ENCODE measurements at places on chromosomes 11 and 22.

- no peak for DNase-seq
Measured at GRCh38 chr11:75389925-75390324, 9.4 kb upstream of the RPS3 start.

DNA sequence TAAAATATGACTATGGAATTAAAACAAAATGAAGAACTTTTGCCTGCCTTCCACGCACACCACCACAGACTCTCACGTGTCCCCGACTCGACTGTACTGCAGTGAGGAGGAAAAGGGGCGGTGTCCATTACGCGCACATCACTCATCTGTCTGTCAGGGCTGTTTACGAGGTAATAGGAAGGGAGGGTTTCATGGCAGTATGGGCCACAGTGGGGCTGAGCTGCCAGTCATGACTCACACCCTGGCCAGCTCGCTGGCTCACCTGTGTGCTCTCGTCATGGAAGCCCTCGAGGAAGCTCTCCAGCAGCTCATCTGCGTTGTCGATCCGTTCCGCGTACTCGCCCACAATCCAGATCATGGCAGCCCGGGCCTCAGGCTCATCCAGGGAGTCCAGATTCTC is 33.5 kb upstream of the RASL10A start:
- DNase-seq, result no peak

- peak; percentile 22 for DNase-seq
Measured at GRCh38 chr11:71334191-71334590, 81.8 kb upstream of the SHANK2 start.

- DNase-seq, result no peak
Measured at GRCh38 chr11:8739309-8739793, 56.8 kb downstream of the RPL27A start.

DNA sequence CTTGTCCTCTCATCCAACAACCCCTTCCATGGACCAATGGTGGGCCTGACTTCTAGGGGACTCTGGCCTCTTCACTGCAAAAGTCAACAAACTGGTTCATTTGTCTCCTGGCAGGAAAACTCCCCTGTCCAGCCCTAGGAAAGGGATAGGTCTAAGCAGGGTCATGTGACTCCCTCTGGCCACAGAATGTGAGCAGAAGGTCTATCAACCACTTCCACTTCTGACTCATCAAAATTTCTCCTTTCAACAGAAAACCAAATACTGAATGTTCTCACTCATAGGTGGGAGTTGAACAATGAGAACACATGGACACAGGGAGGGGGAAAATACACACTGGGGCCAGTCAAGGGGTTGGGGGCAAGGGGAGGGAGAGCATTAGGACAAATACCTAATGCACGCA is 1.3 kb upstream of the ISX start:
- peak; percentile 52 for DNase-seq

- no peak for DNase-seq
Measured at GRCh38 chr11:8793114-8793777, 110.7 kb downstream of the RPL27A start.

DNA sequence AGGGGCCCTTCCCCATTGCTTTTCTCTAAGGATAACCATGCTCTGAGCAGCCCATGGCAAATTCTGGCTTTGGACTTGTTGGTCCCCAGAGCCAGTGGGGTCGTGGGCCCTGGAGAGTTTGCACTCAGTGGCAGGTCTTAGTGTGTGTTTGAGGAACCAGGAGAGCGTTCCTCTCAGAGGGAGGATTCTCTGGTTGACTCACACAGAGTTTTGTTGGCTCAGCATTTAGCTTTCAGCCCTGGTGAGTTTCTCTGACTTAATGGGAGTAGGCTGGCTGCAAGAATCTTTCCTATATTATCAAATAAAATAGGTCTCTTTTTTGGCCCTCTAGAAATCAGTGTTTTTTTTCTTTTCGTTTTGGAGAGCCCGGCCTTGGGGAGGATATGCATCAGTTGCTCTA is 20.9 kb downstream of the ST14 start:
- DNase-seq, result no peak

DNA sequence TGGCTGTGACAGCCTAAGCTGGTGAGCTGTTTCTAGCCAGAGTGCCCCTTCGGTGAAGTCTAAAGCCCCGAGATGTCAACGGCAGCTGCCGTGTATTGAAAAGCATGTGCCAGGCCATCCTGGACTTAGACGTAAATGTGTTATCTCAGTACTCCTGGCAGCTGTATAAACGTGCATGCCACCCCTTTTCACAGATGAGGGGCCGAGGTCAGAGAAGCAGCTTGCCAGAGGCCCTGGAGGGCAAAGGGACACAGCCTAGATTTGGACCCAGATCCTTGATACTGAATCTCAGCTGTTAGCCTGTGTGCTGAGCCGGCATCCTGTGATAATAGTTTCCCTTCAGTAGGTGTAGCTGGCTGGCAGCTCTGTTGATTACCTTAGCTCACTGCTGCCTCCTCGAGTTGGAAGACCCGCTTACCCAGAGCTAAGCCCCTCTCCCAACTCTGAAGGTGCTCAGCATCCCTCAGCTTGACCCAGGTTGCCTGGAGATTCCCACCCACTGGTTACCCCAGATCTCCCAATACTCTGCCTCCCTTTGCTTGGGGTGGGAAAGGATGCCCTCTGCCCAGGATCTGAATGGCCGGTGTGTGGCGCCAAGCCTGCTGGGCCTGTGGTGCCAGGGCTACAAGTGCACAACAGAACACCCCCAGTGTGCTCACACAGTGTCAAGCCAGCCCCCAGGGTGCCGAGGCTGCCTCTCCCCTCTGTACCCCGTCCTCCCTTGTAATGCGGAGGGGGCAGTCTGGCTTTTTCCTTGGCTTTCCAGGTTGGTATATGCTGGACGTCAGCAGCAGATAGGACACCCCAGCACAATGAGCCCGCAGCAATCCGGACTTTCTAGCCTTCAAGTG is 59.8 kb upstream of the WNT7B start:
- peak; percentile 52 for DNase-seq

DNA sequence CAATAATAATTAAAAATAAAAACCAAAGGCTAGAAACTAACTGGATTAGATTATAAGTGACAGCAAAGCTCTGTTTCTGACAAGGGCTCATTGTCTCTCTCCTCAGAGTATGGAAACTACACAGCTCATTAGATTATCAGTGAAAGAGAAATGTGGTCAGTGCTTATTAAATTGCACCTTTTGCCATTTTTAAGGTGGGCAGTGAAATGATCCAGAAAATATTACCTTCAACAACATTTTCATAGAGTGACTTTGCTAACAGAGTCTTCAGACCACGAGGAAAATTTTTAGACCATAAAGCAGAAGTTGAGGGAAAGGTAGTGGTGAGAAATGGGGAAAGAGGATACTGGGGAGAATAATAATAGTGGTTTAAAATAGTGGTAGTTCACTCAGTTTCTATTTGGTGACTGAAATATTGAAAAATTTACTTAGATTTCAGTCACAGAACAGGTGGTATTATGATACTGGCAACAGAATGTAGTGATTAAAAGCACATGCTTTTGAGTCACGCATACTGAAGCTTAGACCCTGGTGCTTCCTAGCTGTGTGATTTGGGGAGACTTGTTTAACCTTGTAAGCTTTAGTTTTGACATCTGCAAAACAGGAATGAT is 684.0 kb upstream of the CCDC90B start:
- no peak for DNase-seq

GRCh38 chr22:39765661-39766060 is 127.9 kb downstream of the ENTHD1 start:
- DNase-seq, result no peak

DNA sequence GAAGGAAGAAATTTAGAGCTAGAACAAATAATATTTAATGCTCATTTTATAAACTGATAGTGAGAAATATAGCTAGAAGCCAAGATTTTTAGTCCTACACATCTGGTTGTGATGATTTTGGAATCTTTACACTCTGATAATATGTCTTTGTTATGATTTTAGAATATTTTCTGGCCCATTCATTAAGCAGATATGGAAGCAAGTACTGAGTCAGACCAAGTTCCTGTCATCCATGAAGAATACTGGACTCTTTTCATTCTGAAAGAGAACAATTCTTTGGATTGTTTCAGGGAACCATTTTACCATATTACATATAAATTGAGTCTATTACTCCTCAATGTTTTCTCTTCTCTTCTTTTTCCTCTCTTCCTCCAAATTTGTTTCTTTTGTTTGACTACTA is 227.4 kb downstream of the TMEM135 start:
- no peak for DNase-seq

DNA sequence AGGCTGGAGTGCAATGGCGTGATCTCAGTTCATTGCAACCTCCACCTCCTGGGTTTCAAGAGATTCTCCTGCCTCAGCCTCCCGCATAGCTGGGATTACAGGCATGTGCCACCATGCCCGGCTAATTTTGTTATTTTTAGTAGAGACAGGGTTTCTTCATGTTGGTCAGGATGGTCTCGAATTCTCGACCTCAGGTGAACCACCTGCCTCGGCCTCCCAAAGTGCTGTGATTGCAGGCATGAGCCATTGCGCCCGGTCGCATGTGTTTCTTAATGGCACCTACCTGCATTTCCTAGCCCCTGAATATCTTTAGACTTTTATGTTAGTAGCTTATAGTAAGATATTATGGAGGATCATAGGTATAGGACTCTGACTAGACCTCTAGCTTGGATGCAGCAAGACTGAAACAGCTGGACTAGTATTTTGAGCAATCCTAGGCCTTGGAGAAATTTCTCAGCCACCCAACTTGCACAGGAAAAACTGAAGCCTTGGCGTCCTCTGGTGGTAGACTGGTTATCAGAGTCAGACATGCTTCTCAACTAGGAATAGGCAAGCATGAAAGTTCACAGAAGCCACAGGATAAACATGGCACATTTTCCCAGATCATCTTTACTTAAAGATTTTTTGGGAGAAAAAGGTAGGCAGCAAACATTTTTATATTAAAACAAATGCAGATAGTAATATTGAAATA is 22.7 kb upstream of the C1QTNF4 start:
- peak; percentile 57 for DNase-seq

GRCh38 chr11:7467652-7468051 is 17.7 kb upstream of the OLFML1 start:
- no peak for DNase-seq

DNA sequence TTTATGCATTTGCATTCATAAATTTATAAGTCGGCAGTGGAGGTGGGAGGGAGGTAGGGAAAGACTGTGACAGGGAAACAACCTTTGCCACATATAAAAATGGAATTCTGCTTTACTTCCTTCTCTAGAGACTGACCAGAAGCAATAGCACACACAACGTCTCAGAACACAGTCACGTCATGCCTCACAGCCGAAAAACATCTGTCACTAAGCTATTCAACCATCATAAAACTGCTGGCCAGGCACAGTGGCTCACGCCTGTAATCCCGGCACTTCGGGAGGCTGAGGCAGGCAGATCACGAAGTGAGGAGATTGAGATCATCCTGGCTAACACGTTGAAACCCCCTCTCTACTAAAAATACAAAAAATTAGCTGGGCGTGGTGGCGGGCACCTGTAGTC is 101.0 kb upstream of the CHRM4 start:
- DNase-seq, result no peak

GRCh38 chr22:43990044-43990443 is 34.1 kb upstream of the PARVB start:
- no peak for DNase-seq

DNA sequence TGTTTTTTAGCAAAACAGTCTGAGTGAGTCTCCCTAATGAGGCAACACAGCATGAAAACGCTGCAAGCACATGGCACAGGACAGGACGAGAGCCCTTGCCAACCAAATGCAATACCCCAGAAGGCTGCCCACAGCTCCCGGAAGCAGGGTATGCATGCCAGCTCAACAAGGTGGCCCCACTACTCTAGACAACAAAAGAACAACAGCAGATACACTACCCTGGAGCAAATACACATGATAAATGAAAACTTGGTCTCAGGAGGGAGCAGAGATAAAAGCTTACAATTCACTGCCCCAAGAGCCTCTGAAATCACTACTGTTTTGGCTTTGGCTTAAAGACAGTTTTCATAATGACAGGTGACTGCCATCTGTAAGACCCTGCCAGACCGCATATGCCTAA is 785.4 kb upstream of the API5 start:
- DNase-seq, result no peak

GRCh38 chr22:25025491-25026400 is 73.2 kb downstream of the KIAA1671 start:
- no peak for DNase-seq

- no peak for DNase-seq
Measured at GRCh38 chr11:82606738-82607137, 126.9 kb downstream of the FAM181B start.

DNA sequence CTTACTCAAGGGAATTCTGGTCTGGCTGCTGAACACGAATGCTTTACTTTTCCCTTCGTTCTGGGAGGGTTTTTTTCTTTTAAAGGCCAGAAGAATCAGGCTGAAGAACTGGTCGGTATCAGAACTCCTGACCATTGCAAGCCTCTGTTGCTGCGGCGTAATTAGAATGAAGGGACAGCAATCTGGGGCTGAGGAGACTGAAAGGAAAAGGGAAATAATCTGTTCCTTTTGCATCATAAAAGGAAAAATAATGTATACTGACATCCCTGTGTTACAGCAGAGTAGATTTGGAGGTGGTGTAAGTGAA is 670 bp downstream of the SC5D start:
- no peak for DNase-seq

DNA sequence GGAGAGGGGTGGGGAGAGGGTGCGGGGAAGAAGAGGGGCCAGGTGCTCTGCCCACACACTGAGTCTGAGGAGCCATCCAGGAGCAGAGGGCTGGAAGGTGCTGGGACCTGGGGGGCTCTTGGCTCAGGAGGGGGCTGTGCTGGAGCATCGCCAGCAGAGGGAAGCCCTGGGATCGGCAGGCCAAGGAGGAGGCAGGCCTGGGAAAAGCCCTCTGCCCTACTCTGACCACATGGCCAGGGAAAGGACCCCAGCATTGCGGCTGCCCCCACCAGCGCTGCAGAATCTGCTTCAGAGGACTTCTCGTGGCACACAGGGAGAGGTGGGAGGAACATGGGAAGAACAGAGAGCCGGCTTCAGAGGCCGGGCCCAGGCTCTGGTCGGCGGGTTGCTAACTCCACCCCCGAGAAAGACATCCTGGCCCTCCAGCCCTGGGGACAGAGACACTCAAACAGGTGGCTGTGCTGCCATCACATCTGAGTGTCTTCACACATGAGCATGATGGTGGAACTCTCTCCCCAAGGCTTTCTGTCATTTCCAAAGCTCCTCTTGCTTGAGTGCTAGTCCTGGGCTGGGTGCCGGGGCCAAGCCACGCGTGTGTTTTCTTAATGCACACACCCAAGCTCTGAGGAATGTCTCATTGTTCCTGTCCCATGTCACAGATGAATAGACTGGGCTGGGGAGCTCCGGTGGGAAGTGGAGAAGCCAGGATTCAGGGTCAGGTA is 1378.0 kb downstream of the BRD1 start:
- DNase-seq, result no peak

GRCh38 chr11:114219559-114220349 is 76.4 kb upstream of the NNMT start:
- no peak for DNase-seq

GRCh38 chr22:48751539-48752437 is 1075.9 kb downstream of the BRD1 start:
- no peak for DNase-seq
